Smooth muscle cell of trachea (primary cell): ENCODE measurements at places on chromosomes 11 and 22. TPM values are rescaled to one million over a fixed set of nuclear protein-coding genes. Genes with fewer than 3 reads are reported as not detected.

The BARX2 gene
- not detected in 2 replicates for total RNA-seq

The OR2AG1 gene
- not detected in 2 replicates for total RNA-seq

The TRPM5 gene
- not detected in 2 replicates for total RNA-seq

The MS4A18 gene
- not detected in 2 replicates for total RNA-seq

The UBQLNL gene
- 0.15 and 0.17 TPM in 2 replicates for total RNA-seq

The LRRC56 gene
- total RNA-seq, result 0.73 and 1.5 TPM in 2 replicates

The SLC22A25 gene
- not detected in 2 replicates for total RNA-seq

The HMGXB4 gene
- 15.7 and 26.2 TPM in 2 replicates for total RNA-seq

The OR52B4 gene
- total RNA-seq, result not detected in 2 replicates

The SCUBE1 gene
- total RNA-seq, result 0.33 and 0.58 TPM in 2 replicates

The EHF gene
- total RNA-seq, result 0.15 and 0.33 TPM in 2 replicates

The SELENOM gene
- total RNA-seq, result 82.5 and 153 TPM in 2 replicates

The SLCO2B1 gene
- total RNA-seq, result under 0.01 TPM in 1 of 2 replicates, not detected in the other

The DRD4 gene
- total RNA-seq, result not detected in 2 replicates

The PDHX gene
- 35.6 and 46.1 TPM in 2 replicates for total RNA-seq

The NDUFS8 gene
- 87.3 and 119 TPM in 2 replicates for total RNA-seq

The PANX2 gene
- total RNA-seq, result 0.17 and 0.29 TPM in 2 replicates

The SYNGR1 gene
- 3.1 and 16.2 TPM in 2 replicates for total RNA-seq

The C11orf91 gene
- total RNA-seq, result 0.33 TPM in 1 of 2 replicates, not detected in the other

The DBX1 gene
- total RNA-seq, result not detected in 2 replicates

The POU2F3 gene
- total RNA-seq, result under 0.01 and 0.29 TPM in 2 replicates

The KCNQ1OT1 gene
- total RNA-seq, result 5.0 and 7.7 TPM in 2 replicates

The OR10D3 gene
- total RNA-seq, result not detected in 2 replicates

The MMP13 gene
- not detected in 2 replicates for total RNA-seq

The MMP27 gene
- total RNA-seq, result 0.44 TPM in 1 of 2 replicates, not detected in the other

The PARVB gene
- total RNA-seq, result 53.2 and 66.3 TPM in 2 replicates

The SAA1 gene
- total RNA-seq, result not detected in 2 replicates

The SESN3 gene
- 56.4 and 68.4 TPM in 2 replicates for total RNA-seq

The DEUP1 gene
- total RNA-seq, result not detected in 2 replicates

The GPR83 gene
- total RNA-seq, result under 0.01 TPM in 1 of 2 replicates, not detected in the other

The SMIM35 gene
- total RNA-seq, result not detected in 2 replicates

The TRIM48 gene
- not detected in 2 replicates for total RNA-seq

The OR4D5 gene
- total RNA-seq, result not detected in 2 replicates

The FLRT1 gene
- 0.15 and 0.50 TPM in 2 replicates for total RNA-seq

The BTBD18 gene
- total RNA-seq, result not detected in 2 replicates

The OR6T1 gene
- not detected in 2 replicates for total RNA-seq

The THRSP gene
- total RNA-seq, result 0.15 TPM in 1 of 2 replicates, not detected in the other

The TUBGCP6 gene
- total RNA-seq, result 41.7 and 43.3 TPM in 2 replicates

The BATF2 gene
- 1.0 and 2.5 TPM in 2 replicates for total RNA-seq

The MMP1 gene
- 78.2 and 425 TPM in 2 replicates for total RNA-seq

The CD3D gene
- total RNA-seq, result not detected in 2 replicates

The PRR33 gene
- total RNA-seq, result not detected in 2 replicates

The MRPL49 gene
- total RNA-seq, result 50.4 and 55.6 TPM in 2 replicates

The PLEKHA7 gene
- not detected in 2 replicates for total RNA-seq

The CRYAB gene
- 8.7 and 48.3 TPM in 2 replicates for total RNA-seq

The SMARCB1 gene
- total RNA-seq, result 35.2 and 36.7 TPM in 2 replicates

The CD248 gene
- 341 and 371 TPM in 2 replicates for total RNA-seq

The KIAA0930 gene
- 25.0 and 67.6 TPM in 2 replicates for total RNA-seq

The OR5T2 gene
- not detected in 2 replicates for total RNA-seq

The MRGPRX2 gene
- under 0.01 TPM in 1 of 2 replicates, not detected in the other for total RNA-seq

The CCDC188 gene
- 0.15 TPM in 1 of 2 replicates, not detected in the other for total RNA-seq

The POU2AF2 gene
- total RNA-seq, result not detected in 2 replicates

The MAJIN gene
- not detected in 2 replicates for total RNA-seq

The MUC5AC gene
- not detected in 2 replicates for total RNA-seq

The TMEM86A gene
- under 0.01 and 0.83 TPM in 2 replicates for total RNA-seq
